CD4-positive, alpha-beta T cell treated with Interleukin-4 for 1 hour (primary cell): ENCODE measurements at places on chromosomes 12 and 14.

DNA sequence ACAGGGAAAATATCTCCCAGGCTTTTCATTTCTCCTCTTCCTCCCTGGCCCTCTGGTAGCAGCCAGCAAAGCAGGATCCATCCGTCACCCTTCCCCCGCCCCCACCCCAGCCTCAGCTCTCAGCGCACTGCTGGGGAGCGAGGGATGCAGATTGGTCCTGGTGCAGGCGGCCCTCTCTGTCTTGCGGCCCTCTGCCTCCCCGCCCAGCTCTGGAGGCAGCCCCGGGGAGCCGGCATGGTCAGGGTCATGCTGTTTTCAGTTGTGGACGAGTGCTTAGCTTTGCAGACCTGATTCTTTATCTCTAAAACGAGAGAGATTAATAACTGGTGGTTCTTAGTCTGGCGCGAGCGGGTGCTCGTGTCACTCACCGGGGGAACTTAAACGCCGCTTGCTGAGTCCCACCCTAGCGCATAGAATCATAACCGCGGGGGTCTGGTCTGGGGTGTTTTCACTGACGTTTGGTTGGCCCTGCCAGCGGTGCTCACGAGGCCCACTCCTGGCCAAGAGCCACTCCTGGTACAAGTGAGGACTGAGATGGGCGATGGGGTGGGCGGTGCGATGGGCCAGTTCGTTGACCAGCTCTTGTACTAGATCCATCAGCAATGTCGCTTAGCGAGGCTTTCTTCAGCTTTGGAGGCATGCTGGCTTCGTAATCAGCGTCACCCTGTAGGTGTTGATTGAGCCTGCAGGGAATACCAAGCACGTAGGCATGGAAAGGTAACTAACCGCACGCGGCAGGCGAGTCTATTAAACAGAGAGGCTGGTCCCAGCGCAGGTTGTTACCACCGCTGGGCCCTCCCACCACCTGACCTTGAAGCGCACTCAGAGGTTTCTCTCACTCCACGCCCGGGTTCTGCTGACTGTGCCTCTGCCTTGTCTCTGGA is 95.2 kb downstream of the TSPAN9 start:
- DNase-seq: no peak

DNA sequence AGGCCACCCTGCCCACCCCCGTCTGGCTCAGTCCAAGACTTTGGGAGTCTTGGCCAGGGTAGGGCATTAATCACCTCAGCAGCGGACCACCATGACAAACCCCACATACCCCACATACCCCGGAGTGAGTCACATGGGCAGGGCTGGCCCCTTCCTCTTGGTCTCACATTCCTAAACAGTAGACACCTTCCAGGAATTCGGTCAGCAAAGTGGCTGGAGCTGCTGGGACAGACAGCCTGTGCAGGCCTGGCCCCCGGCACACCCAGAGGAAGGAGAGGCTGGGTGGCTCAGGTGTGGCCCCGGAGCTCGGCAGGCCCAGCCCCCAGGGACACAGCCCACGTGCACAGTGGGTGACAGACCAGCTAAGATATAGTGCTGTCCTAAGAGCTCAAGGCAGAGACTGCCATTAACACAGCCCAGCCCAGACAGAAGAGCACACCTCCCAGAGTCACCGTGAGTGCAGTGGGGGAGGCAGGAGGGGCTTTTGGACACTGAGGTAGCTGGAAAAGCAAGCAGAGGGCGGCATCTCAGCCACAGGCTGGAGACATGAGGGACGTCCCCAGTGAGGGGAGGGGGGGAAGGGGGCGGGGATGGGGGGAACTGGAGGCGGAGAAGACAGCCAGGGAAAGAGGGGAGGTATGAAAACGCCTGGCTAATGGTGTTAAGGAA is 24.0 kb downstream of the CCDC85C start:
- DNase-seq: no peak

GRCh38 chr12:120007272-120007671 is 18.2 kb downstream of the BICDL1 start:
- peak; percentile 83 for DNase-seq

DNA sequence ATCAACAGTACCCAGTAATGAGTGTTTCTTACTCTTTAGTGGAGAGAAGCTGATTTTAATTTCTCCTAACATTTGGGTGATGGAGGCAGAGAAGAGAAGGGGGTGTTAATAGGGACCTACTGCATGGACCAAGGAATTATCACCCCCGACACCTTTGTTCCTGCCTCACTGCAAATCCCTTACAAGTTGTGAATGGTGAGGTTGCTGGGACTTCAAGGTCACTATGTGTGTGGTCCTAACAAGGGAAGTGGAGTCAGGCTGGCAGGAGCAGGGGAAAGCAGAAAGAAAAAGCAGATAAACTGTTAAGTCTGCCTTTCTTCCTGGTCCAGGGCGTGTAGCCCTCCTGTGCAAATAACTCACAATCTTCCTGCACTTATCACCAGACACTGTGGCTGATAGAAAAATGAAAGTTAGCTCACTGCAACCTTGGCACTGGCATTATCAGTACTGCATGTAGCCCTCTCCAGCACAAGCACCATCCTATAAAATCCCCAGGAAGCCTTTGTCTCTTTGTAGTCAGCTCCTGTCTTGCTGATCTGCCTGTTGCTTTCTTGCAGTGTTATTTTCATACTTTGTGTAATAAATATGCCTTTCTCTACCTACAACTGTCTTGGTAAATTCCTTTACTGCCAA is 112.3 kb upstream of the DNM1L start:
- no peak for DNase-seq

GRCh38 chr12:43669373-43669772 is 89.2 kb downstream of the PUS7L start:
- no peak for DNase-seq

DNA sequence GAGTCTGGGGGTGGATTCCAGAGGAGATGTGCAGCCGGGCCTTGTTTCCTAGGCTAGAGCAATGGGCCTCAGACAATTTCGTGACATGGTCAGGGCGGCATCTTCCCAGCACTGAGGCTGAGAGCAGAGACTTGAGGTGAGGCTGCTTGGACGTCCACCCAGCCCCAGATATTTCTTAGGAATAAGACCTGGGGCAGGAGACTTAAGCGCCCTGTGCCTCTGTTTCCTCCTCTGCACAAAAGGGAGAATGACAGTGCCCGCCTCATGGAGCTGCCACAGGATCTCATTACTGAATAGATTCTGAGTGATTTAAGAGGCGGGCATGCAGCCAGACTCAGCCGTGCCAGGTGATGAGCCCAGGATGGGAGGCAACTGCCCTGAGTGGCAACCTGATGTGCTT is 297.9 kb upstream of the SFSWAP start:
- DNase-seq: no peak

GRCh38 chr12:122412851-122413433 is 9.5 kb downstream of the CLIP1 start:
- peak; percentile 61 for DNase-seq

- DNase-seq: no peak
These were observed 70.4 kb downstream of the RCOR1 start for GRCh38 chr14:102662636-102663430.

DNA sequence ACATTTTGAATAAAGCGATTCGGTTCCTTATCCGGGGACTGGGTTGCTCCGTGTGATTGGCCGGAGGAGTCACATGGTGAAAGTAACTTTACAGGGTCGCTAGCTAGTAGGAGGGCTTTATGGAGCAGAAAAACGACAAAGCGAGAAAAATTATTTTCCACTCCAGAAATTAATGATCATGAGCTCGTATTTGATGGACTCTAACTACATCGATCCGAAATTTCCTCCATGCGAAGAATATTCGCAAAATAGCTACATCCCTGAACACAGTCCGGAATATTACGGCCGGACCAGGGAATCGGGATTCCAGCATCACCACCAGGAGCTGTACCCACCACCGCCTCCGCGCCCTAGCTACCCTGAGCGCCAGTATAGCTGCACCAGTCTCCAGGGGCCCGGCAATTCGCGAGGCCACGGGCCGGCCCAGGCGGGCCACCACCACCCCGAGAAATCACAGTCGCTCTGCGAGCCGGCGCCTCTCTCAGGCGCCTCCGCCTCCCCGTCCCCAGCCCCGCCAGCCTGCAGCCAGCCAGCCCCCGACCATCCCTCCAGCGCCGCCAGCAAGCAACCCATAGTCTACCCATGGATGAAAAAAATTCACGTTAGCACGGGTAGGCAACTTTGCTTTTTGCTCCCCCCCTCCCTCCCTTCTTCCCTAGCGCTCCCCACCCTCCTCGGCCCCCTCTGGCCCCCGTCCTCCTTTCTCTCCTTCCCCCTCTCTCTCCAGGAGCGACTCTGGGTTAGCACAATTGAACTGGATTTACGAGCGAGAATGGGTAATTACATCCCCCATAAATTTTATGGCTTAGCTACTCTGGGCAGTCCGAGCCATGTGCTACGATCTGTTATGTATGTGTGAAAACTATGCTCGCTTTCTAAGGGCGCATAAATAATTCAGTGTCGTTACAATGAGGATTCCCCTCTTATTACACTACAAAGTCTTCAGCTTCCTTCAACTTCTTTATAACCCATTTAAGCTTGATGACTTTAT is at the start of gene HOXC4:
Gene HOXC4, plus strand, starts transcription at position 85 of the 991 bp plus-strand sequence. Its CDS starts 88 bp downstream, at position 173.
- DNase-seq: peak; percentile 46

DNA sequence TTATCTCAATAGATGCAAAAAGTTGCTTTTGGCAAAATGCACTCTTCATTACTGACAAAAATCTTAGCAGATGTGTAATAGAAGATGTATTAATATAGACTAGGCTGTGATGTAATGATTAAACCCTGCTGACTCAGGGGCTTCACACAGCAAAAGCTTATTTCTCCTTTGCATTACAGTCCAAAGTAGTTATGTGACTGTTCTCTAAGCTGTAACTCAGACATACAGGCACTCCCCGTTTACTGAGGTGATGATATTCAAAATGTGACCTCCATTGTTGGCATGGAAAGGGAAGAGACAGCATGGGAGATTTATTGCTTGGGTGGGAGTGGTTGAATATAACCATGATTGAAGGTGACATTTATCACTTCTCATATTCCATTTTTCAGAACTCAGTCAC is 331.5 kb downstream of the SNAPC1 start:
- no peak for DNase-seq

- DNase-seq: no peak
These were observed 95.8 kb downstream of the ITPK1 start for GRCh38 chr14:93019970-93020369.

- no peak for DNase-seq
These were observed 194.1 kb downstream of the NOVA1 start for GRCh38 chr14:26403760-26404159.

DNA sequence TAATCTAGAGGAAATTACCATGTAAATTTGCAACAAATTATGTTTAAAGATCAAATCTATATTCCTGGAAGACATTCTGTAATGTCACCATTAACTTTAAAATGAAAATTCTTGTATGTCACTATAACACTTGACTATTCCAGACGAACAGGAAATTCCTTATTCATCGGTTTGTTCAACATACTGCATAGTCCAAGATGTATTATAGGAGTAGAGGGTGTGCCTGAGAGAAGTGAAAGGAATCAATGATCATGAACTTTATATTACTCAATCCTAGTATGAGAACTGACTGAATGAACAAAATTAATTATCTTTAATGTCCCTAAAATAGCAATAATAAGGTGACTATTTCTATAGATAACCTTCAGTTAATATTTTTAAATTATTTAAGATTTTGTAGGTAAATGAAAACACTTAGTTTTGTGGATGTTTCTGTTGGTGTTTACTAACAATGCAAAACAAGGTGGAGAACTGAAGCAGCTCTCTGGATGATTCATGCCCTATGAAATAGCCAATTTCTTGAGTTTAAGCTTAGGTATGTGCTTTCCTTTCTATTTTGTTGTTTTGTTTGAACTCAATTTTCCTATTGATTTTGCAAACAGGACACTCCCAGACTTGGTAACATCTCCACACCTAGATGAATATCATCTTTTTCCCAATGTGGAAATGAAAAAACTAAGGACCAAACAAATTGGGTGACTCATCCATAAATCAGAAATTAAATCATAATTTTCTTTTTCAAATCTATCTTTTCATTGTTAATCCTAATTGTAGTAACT is 18.2 kb upstream of the ITPR2 start:
- DNase-seq: no peak

DNA sequence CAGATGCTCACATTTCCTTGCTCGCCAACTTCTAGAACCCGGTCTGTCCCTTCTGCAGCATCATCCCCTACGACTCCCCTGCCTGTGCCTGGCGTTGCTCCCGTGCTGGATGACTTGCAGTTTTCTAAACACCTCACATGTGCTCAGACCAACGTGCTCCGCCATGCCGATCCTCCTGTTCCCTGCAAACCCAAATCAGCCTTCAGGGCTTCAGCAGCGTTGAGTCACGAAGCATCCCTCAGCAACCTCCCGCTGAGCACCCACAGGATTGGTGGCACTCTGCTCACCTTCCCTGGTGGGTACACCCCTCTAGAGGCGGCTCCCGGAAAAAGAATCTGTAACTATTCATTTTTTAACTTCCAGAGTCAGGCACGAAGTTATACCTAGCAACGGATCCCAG is 2.8 kb upstream of the PIWIL1 start:
- no peak for DNase-seq

DNA sequence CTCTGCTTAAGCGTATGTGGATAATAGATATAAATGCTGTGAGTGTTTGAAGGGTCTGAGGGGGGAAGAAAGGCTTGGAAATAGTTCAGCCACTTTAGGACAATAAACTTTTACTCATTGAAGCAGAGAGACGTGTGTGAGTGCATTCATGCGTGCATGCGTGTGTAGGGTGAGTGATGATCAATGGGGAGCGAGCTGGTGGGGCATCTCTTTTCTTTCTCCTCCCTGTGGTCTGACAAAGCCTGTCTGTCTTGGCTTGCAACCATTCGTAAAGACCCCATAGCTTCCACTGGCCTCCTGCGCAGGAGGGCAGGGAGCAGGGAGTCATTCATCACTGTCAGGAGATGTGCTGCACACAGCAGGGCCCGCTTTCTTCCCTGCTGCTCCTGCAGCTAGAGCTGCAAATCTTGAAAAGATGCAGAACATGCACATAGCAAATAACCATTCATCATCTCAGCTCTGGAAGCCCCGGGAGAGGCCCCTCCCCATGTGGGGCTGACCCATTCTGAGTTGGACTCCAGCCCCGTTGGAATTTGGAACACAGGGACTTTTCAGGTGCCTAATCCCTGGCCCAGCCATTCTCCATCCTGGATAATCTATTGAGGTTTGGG is 223.2 kb downstream of the PPM1H start:
- DNase-seq: no peak

DNA sequence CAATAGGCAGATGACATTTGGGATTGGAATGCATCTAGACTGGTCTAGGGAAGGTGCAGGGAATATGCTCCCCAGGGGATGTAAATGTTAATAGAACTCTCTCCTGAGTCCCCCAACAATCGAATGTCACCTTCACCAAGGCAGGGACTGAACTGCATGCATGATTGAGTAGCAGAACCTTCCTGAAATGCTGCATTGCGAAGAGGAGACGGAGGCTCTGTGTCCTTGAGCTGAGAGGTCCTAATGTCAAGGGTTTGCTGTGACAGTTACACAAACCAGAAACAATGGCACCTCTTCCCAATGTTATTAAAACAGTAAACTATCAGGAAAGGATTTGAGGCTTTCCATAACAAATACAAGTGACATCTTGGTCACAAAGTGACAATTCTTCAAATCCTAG is 117.5 kb upstream of the SFSWAP start:
- no peak for DNase-seq
